ENCODE measurements at places on chromosomes 6 and 20.

- H3K27me3 ChIP-seq = no peaks in the 10 kb centered on the region
- no peak overlapping the region for H3K4me3 ChIP-seq
- DNase-seq = no peak
- no peaks in the 10 kb centered on the region for H3K4me1 ChIP-seq
- H3K27ac ChIP-seq = no peak overlapping the region
- H3K36me3 ChIP-seq = no peaks in the 10 kb centered on the region
These were observed 16.1 kb downstream of the ZC2HC1B start for GRCh38 chr6:143880412-143880811.

DNA sequence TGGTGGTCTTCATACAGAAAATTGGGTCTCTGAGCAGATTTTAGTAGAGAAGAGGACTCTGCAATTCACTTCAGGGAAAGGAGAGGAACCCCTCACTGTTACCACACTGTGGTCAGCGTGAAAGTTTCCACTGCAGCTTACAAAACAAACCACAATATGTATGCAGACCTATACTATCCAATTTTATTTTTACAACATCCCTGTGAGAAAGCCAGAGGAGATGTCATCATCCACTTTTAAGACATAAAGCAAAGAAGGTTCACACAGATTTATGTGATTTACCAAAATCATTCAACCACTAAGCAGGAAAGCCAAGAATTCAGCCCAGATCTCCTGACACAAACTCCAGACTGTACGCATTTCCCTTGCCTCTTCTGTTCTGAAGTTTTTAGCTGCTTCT lies 442.4 kb downstream of the FRK start:
- no peak for DNase-seq
- H3K27ac ChIP-seq = no peak overlapping the region
- no peaks in the 10 kb centered on the region for H3K27me3 ChIP-seq
- no peak overlapping the region for H3K4me3 ChIP-seq
- no peaks in the 10 kb centered on the region for H3K36me3 ChIP-seq

- no peak for DNase-seq
- peak overlapping the region; percentile 33 for H3K4me3 ChIP-seq
- H3K27me3 ChIP-seq = no peaks in the 10 kb centered on the region
- H3K4me1 ChIP-seq = peaks cover 29% of the 10 kb centered on the region
- H3K36me3 ChIP-seq = no peaks in the 10 kb centered on the region
These were observed 5.7 kb downstream of the FOXO3 start for GRCh38 chr6:108566406-108566805.

DNA sequence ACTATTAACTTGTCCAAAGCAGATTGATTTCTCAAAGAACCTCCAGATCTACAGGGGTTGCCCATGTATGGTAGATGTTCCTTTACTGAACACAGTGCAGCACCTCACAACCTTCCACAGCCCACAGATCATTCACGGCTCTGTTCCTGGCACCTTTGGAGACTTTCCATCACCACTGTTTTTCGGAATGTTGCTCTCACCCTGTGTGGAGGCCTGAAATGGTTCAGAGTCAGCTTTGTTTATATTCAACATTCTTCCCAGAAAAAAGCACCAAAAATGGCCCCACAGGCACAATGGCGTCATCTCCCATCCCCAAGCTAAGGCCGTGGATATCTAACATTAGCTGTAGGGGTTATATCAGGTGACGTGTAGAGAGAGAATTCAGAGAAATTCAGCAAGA lies 74.7 kb downstream of the DHX35 start:
- no peak overlapping the region for H3K4me3 ChIP-seq
- no peaks in the 10 kb centered on the region for H3K4me1 ChIP-seq
- H3K36me3 ChIP-seq = no peaks in the 10 kb centered on the region
- no peaks in the 10 kb centered on the region for H3K27me3 ChIP-seq
- no peak overlapping the region for H3K27ac ChIP-seq

GRCh38 chr20:63106108-63106764 lies 99.5 kb upstream of the BHLHE23 start:
- no peaks in the 10 kb centered on the region for H3K4me1 ChIP-seq
- H3K4me3 ChIP-seq = no peak overlapping the region
- no peak overlapping the region for H3K27ac ChIP-seq
- DNase-seq = peak; percentile 19
- peaks cover 6% of the 10 kb centered on the region for H3K27me3 ChIP-seq

GRCh38 chr20:2806351-2806701 lies 5.9 kb upstream of the CPXM1 start:
- no peaks in the 10 kb centered on the region for H3K36me3 ChIP-seq
- H3K4me1 ChIP-seq = no peaks in the 10 kb centered on the region
- no peak for DNase-seq
- no peak overlapping the region for H3K27ac ChIP-seq
- no peak overlapping the region for H3K4me3 ChIP-seq

Measured in breast epithelium (tissue), 4 donors.